Central memory CD8-positive, alpha-beta T cell (primary cell): ENCODE measurements at places on chromosomes 1 and 21.

GRCh38 chr1:43232482-43232881 lies 37.3 kb upstream of the TMEM125 start:
- H3K27ac ChIP-seq = no peak overlapping the region
- no peak overlapping the region for H3K4me3 ChIP-seq
- no peak for DNase-seq
- H3K36me3 ChIP-seq = no peaks in the 10 kb centered on the region

DNA sequence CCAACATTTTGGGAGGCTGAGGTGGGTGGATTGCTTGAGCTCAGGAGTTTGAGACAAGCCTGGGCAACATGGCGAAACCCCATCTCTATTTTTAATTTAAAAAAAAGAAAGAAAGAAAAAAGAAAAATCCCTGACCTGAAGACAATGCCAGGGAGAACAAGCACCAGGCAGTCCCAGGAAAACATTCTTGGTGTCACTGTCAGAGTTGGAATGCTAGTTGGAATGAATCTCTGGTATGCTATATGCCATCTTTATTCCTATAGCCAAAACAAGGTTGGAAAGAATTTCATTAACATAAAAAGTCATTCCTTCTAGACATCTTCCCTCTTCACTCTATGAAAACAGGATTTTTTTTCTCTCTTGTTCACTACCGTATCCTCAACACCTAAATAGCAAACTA lies 2.8 kb downstream of the DNAJC8 start:
- no peaks in the 10 kb centered on the region for H3K27me3 ChIP-seq
- DNase-seq = no peak
- no peak overlapping the region for H3K27ac ChIP-seq
- H3K4me1 ChIP-seq = peaks cover 23% of the 10 kb centered on the region
- peaks cover 52% of the 10 kb centered on the region for H3K36me3 ChIP-seq

DNA sequence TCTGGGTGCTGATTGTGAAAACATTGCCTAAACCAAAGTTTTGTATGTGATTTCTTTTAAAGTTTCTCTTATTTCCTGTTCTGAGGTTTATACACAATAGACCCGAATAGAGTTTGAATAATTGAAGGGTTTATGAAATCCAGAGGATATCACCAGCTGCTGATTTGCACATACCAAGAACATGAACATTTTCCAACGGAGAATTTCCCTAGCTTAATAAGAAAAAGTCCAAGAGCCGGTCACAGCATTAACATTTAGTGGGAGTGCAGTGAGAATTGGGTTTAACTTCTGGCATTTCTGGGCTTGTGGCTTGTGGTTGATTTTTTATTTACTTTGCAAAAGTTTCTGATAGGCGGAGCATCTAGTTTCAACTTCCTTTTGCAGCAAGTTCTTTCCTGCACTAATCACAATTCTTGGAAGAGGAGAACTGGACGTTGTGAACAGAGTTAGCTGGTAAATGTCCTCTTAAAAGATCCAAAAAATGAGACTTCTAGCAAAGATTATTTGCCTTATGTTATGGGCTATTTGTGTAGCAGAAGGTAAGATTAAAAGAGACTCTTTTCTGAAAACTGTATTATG lies at the start of gene CFH:
TSS of gene CFH (plus strand) at position 407 of the 579 bp plus-strand sequence. CDS start at position 482, 75 bp downstream.
- H3K4me3 ChIP-seq = peak within 1 kb of the TSS; percentile 61
- no peak for DNase-seq
- H3K27ac ChIP-seq = no peak within 1 kb of the TSS
- H3K27me3 ChIP-seq = no peaks in the 10 kb centered on the region

GRCh38 chr1:31105646-31106045 lies 40.1 kb upstream of the PUM1 start:
- no peak for DNase-seq
- no peak overlapping the region for H3K4me3 ChIP-seq
- H3K36me3 ChIP-seq = peaks cover 2% of the 10 kb centered on the region
- H3K27ac ChIP-seq = no peak overlapping the region

DNA sequence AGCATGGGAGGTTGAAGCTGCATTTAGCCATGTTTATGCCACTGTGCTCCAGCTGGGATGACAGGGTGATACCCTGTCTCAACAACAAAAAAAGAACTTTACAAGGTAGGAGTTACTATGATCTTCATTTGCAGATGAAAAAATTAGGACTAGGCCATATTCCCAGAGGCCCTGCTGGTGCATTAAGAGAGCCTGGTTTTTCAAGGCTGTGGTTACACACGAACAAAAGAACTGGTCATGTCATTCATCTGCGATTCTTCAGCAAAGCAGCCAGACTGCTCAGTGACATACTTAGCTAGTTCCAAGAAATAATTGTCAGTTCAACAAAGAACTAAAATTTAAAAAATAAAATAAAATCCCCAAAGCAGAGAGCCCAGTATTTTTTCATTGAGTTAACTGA lies 66.1 kb upstream of the SLC22A15 start:
- no peaks in the 10 kb centered on the region for H3K4me1 ChIP-seq
- H3K27ac ChIP-seq = no peak overlapping the region
- no peak for DNase-seq
- H3K4me3 ChIP-seq = no peak overlapping the region
- H3K36me3 ChIP-seq = no peaks in the 10 kb centered on the region
- peaks cover 68% of the 10 kb centered on the region for H3K27me3 ChIP-seq

DNA sequence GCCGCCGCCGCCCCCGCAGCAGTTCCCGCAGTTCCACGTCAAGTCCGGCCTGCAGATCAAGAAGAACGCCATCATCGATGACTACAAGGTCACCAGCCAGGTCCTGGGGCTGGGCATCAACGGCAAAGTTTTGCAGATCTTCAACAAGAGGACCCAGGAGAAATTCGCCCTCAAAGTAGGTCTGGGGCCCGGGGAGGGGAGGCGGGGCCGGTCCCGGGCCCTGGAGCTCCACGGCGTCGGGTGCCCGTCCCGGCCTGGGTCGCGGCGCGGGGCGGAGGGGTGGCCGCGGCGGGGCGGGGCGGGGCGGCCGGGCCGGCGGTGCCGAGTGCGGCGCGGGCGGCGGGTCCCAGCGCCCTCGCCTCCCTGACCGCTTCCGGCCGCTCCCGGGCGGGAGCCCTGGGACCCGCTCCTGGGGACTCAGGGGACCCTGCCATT lies 646 bp downstream of the MAPKAPK2 start:
- no peaks in the 10 kb centered on the region for H3K27me3 ChIP-seq
- peak overlapping the region; percentile 98 for H3K4me3 ChIP-seq
- no peak for DNase-seq

GRCh38 chr21:35027563-35028450 lies 21.3 kb downstream of the RUNX1 start:
- H3K27ac ChIP-seq = peak overlapping the region; percentile 98
- peaks cover 17% of the 10 kb centered on the region for H3K36me3 ChIP-seq
- peak overlapping the region; percentile 71 for H3K4me3 ChIP-seq
- H3K4me1 ChIP-seq = peaks cover 92% of the 10 kb centered on the region
- DNase-seq = no peak

GRCh38 chr1:166174108-166174507 lies 7.3 kb upstream of the FAM78B start:
- H3K27me3 ChIP-seq = peaks cover 29% of the 10 kb centered on the region
- no peaks in the 10 kb centered on the region for H3K4me1 ChIP-seq
- no peak overlapping the region for H3K4me3 ChIP-seq
- H3K36me3 ChIP-seq = no peaks in the 10 kb centered on the region

GRCh38 chr1:115476616-115477015 lies 138.6 kb upstream of the NGF start:
- H3K36me3 ChIP-seq = no peaks in the 10 kb centered on the region
- no peak overlapping the region for H3K27ac ChIP-seq
- H3K4me3 ChIP-seq = no peak overlapping the region
- no peaks in the 10 kb centered on the region for H3K4me1 ChIP-seq

DNA sequence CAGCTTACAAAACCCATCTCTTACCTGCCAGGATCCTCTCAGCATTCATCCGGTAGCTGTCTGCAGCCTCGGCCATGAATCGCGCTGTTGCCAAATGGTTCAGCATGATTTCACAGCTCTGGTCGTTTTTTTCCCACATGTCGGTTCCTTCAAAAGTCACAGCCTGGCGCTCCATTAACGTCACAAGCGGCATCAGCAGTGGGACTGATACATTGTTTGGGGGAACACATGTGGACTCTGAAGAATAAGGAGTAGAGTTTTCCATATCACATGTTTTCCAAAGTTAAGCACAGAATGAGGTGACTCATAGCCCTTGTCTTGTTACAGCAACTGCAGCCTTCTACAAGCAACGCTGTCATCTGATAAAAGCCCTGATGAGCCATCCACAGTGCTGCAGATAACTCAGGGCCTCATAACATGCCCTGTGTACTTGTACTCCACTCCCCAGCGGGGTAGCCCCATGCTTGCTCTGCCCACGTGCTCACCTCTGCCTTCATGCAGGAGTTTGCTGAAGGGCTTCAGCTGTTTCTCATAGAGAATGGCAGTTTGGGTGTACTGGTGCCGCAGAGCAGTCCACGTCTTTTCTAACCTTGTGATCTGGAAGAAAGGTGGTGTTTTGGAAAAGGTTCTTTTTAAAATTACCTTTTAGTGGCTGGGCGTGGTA lies 114.2 kb downstream of the BCAR3 start:
- H3K4me1 ChIP-seq = no peaks in the 10 kb centered on the region
- H3K27ac ChIP-seq = no peak overlapping the region
- no peak for DNase-seq

GRCh38 chr1:95197616-95198252 lies 36.3 kb upstream of the RWDD3 start:
- no peak overlapping the region for H3K4me3 ChIP-seq
- DNase-seq = no peak
- H3K27me3 ChIP-seq = peaks cover 29% of the 10 kb centered on the region
- H3K4me1 ChIP-seq = no peaks in the 10 kb centered on the region
- no peaks in the 10 kb centered on the region for H3K36me3 ChIP-seq

DNA sequence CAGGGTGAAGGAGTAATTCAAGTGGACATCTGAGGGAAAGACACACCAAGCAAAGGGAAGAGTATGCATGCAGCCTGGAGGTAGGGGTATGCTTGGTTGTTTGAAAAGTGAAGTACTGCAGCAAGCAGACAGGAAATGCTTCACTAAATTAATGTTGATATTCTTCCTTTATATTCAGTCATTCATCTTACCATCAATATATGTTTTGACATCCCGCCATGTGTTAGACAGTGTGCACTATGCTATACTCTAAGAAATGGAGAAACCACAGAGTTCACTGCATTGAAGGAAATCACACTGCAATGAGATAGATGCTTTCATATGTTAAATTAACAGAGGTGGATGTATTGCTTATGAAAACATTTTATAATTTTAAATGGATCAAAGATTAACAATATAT lies 82.9 kb downstream of the HSPA13 start:
- H3K27me3 ChIP-seq = peaks cover 12% of the 10 kb centered on the region
- H3K27ac ChIP-seq = no peak overlapping the region
- H3K36me3 ChIP-seq = no peaks in the 10 kb centered on the region
- no peak for DNase-seq
- H3K4me3 ChIP-seq = no peak overlapping the region
- H3K4me1 ChIP-seq = no peaks in the 10 kb centered on the region

- DNase-seq = no peak
- no peak overlapping the region for H3K27ac ChIP-seq
- peaks cover 1% of the 10 kb centered on the region for H3K36me3 ChIP-seq
- peaks cover 45% of the 10 kb centered on the region for H3K27me3 ChIP-seq
Measured at GRCh38 chr1:203439131-203439730, 36.4 kb upstream of the PRELP start.

DNA sequence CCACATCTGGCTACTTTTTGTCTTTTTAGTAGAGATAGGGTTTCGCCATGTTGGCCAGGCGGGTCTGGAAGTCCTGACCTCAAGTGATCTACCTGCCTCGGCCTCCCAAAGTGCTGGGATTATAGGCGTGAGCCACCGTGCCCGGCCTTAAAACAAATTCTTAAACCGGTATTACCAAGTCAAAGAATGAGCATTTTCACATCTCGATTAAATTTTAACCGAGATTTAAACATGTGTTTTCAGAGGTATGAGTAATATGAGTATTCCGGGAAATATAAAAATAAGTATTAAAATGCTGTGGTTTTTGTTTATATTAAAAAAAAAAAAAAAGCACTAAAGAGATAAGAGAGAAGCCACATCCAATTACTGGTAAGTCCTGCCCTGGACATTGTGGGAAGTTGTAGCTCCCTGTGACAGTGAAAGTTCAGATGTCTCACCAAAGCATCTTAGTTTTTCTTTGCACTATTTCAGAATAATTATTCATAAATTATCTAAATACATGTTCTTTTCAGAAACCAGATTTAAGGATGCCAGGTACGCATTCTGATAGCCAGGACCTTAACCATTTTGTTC lies 24.9 kb downstream of the ZNF281 start:
- no peak overlapping the region for H3K4me3 ChIP-seq
- H3K27me3 ChIP-seq = no peaks in the 10 kb centered on the region
- no peaks in the 10 kb centered on the region for H3K36me3 ChIP-seq
- H3K27ac ChIP-seq = no peak overlapping the region
- DNase-seq = no peak
- H3K4me1 ChIP-seq = no peaks in the 10 kb centered on the region

DNA sequence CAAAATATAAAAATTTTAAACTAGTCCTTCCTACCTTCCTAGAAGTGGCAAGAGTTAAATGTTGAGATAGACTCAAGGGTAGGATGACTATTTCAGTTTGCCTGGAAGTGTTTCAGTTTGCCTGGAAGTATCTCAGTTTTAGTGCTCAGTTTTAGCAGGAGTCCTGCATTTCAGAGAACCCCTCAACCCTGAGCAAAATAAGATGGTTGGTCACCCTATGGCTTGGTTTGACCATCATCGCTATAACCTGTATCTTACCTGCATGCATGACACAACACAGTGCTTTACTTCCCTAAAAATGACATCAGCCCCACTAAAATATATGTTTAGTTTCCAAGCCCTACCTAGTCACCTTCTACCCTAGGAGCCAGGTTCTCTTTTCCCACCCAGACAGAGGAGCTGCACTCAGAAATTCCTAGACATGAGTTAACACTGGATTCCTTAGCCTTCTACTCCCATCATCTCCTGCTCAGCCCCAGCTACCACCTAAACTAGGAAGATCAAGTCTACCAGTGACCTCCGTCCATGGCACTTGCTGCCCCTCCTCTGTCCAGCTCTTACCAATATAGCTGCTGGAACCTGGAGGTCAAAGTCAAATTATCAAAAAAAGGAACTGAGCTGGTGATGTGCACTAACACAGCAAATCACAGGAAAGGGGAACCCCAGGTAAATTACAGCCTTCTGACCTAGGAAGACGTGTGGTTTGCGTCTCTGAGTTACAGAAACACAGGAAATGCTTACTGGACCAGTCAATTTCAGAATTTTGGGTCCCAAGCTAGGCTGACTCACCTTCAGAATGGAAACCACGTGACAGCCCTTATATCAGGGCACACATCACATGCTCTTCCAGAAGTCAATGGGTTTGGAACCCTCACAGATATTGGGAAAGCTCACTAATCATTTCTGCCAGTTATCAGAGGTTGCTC lies 2.2 kb upstream of the G0S2 start:
- H3K27ac ChIP-seq = peak overlapping the region; percentile 64
- H3K36me3 ChIP-seq = peaks cover 1% of the 10 kb centered on the region
- H3K27me3 ChIP-seq = peaks cover 43% of the 10 kb centered on the region
- DNase-seq = no peak

GRCh38 chr1:80003250-80003649 lies 996.7 kb upstream of the ADGRL4 start:
- H3K36me3 ChIP-seq = no peaks in the 10 kb centered on the region
- no peaks in the 10 kb centered on the region for H3K4me1 ChIP-seq
- H3K27me3 ChIP-seq = no peaks in the 10 kb centered on the region

- no peak overlapping the region for H3K27ac ChIP-seq
- H3K4me1 ChIP-seq = no peaks in the 10 kb centered on the region
- no peak for DNase-seq
Measured at GRCh38 chr21:45833414-45833813, 148.2 kb upstream of the COL6A1 start.
